ENCODE measurements at places on chromosomes 3 and 15.

GRCh38 chr15:23793191-23793680 lies 106.1 kb upstream of the NDN start:
- DNase-seq, result no peak

DNA sequence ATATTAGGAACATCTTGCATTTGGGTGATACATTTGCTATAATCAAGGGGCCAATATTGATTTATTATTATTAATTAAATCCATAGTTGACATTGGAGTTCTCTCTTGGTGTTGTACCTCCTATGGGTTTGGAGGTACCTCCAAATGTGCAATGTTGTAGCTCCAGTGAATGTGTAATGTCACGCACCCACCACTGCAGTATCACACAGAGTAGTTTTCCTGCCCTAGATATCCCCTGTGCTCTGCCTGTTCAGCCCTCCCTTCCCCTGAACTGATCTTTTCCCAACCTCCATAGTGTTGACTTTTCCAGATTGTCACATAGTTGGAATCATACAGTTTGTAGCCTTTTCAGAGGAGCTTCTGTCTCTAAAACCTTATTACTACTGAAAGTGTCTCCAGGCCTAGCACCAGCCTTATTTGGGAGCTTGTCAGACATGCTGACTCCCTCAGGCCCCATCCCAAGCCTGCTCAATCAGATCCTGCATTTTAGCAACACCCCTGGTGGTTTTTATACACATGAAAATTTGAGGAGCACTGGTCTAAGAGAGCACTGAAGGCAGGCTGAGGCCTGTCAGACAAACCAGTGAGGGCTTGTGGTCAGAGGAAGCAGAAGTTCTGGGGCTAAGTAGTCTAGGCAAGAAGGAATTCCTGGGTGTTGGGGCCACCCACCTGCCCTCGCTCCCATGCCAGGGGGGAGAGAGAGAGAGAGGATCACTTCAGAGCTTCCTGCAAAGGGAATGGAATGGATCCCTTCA lies 73.4 kb downstream of the SLC6A11 start:
- DNase-seq, result no peak

- DNase-seq, result no peak
These were observed 67.2 kb downstream of the SCN5A start for GRCh38 chr3:38582316-38582715.

DNA sequence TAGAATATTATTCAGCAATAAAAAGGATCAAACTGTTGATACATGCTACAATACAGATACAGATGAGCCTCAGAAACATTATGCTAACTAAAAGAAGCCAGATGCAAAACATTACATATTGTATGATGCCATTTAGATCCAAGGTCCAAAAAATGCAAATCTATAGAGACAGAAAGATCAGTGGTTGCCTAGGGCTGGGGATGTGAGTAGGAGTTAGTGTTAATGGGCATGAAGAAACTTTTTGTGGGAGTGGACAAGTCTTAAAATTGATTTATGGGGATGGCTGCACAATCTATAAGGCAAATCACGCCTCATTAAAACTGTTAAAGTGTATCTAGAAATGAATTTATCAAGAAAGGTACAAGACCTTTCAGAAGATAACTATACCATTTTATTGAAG lies 45.0 kb downstream of the EHHADH start:
- DNase-seq, result no peak

GRCh38 chr3:4826237-4827100 lies 152.8 kb upstream of the BHLHE40 start:
- peak; percentile 17 for DNase-seq

DNA sequence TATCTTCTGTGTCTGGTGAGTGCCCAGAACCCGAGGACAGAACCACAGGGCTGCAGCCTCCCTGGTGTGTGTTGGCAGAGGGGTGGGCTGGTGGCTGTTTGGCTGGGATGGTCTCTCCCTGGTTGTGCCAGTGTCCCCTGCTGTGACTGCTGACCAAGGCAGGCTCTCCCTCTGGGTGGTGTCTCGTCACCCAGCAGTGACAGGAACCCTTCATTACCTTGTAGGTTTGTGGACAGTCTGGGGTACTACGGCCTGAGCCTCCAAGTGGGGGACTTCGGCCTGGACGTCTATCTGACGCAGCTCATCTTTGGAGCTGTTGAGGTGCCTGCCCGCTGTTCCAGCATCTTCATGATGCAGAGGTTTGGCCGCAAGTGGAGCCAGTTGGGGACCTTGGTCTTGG lies 6.4 kb upstream of the SLC22A14 start:
- DNase-seq, result no peak

GRCh38 chr3:67044295-67044694 lies 46.2 kb downstream of the KBTBD8 start:
- no peak for DNase-seq

GRCh38 chr3:173007079-173007723 lies 133.8 kb downstream of the SPATA16 start:
- no peak for DNase-seq

DNA sequence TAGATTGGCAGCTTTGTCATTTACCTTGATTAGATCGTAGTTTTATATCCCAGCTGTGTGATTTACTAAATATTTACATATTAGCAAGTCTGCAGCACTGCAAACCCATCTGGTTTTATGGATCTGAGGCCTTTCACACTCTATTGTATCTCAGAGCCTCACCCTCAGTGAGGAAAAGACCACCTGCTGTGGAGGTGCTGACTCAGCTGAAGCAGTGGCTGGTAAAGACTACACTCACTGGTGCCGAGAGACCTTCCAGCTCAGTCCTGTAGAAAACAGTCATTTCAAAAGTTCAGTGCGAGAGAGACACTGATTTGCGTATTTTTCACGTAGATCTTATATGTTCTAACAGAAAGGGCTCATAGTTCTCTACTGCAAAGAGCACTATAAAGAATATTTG lies 307.8 kb upstream of the TPM1 start:
- no peak for DNase-seq

GRCh38 chr3:13019243-13020095 lies 53.8 kb downstream of the IQSEC1 start:
- peak; percentile 70 for DNase-seq

- DNase-seq, result peak; percentile 53
These were observed 13.5 kb downstream of the KBTBD8 start for GRCh38 chr3:67011414-67012131.

DNA sequence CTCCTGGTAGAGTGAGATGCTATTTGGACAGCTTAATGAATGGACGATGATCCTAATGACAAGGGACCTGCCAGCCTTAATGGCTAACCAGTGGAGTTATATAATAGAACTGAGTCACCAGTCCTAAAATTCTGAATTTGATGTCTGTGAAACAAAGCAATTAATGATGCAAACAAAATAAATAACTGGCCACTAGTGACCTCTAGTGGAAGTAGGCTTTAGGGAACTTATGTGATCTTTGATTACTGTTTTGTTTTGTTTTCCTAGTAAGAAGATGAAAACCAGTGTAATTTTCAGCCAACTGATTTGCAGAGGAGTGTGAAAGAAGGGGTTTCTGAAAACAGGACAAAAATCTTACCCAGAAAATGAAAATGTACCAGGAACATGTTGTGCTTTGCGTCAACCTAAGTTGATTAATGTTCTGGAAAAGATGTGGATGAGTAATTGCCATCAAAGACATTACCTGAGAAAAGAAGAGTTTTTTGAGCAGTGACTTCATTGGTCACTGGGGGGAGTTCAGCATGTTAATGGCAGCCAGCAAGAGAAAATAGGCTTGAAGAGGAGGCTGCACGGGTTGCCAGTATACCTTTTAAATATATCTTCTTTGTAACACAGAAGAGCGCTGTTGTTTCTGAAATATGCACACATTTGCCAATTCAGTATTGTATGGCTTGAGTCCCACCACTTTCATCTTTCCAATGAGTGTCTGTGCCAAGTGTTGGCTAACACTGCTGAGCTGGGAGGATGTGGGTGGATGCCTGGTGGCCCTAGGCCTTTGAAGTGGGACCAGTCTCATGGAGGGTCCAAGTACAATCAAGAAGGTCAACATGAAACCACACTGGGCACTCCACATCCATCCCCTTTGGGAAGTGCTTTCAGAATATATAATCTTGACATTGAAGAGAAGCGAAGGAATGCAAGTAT lies 9.3 kb downstream of the VEPH1 start:
- peak; percentile 73 for DNase-seq

DNA sequence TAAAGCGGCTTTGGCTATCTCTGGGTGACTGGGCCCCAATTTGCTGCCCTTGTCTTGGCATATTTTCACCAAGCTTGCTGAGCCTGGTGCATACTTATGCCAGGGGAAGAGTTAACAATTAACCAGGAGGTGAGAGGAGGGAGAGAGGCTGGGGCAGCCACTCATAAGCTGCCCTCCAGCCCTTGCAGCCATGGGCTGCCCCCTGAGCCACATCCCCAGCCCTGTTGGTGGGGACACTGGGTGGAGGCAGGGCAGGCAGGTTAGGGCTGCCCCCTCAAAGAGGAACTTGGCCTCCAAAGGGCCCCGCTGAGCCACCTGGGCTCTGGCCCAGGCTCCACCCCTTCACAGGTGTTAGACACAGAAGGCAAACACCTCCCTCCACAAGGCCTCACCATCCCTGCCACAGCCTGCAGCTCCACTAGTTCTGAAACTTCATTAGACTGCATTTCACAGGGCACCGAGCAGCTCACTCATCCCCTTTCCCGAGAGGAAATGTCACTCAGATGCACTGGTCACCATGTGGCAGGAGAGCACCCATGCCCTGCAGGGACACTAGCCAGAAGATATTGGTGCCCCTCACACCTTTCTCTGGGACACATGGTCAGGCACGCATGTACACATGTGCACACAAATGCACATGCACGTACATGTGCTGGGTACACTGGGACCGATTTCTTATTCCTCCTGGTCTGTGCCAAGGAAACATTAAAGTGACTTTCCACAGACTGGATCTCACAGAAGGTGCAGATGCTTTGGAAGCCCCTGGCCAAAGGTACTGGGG lies 20.2 kb downstream of the AMOTL2 start:
- no peak for DNase-seq

DNA sequence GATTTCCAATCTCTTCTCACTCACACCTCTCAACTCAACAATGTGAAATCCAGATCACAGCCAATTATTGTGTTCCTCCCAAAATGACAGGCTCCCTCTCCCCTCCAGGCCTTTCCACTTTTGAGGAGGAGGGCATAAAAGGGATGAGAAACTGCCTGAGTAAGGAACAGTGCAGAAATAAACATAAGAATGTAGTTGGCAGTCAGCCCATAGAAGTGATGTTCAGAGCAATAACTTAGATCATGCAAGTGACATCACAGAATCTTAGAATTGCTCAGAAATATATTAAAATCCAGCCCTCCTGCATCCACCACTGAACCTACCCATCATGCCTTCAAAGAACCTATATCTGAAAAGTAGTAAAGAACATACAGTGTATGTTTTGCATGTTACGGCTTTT lies 299.4 kb upstream of the GADL1 start:
- no peak for DNase-seq

DNA sequence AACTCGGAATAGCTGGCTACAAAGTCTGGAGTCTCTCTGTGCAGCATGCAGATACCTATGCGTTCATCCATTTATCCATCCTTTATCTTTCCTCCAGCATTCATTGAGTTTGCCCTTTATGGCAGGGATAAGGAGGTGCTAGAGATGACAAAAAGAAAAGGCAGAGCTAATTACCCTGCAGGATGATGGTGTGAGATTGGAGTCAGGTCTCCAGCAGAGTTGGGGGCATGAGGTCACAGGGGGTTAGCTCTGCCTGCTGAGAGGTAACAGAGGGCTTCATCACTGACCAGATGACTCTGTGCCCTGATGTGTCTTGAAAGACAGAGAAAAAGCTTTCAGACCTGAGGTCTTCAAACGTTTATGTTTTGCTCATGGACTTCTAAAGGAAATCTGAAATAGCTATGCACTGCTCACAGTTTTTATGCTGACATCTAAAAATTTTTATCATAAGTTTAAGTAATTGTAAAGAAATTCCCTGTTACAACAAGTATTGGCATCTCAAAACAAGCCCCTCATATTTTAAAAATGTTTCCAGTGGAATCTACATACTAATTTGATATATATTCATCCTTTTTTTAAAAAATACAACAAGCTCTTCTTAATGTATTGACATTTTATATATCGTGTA lies 132.3 kb upstream of the ANKRD28 start:
- no peak for DNase-seq

DNA sequence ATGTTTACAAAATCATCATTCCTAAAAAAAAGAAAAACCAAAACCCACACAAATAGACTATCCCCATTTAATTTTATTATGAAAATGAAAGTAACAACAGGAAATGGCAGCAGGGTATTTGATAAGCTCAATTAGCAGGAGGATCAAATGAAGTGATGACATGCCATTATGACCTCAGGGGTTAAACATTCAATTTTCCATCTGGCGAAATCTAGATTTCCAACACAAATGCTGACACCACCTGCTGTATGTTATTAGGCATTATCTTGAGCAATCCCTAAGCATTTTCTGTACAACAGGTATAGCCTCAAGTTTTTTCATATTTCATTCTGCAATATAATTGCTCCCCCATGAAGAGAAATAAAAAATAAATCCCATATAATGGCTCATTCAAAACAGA lies 57.1 kb downstream of the SHQ1 start:
- no peak for DNase-seq

DNA sequence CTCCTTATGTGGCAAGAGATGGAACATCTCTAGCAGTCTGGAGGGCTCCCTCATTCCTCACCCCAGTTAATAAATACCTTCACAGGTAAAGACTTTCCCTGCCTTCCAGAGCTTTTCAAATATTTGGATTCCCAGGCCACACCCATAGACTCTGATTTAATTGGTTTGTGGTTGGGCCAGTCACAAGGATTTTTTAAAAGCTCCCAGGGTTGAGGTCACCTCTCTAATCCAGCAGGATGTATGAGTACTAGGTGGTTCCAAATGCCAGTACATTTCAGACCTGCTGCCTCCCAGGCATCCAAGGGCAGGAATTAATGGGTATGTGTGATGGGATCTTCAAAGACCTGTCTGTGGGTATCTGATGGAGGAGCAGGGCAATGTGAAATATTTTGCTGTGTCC lies 312.8 kb downstream of the CLSTN2 start:
- no peak for DNase-seq

DNA sequence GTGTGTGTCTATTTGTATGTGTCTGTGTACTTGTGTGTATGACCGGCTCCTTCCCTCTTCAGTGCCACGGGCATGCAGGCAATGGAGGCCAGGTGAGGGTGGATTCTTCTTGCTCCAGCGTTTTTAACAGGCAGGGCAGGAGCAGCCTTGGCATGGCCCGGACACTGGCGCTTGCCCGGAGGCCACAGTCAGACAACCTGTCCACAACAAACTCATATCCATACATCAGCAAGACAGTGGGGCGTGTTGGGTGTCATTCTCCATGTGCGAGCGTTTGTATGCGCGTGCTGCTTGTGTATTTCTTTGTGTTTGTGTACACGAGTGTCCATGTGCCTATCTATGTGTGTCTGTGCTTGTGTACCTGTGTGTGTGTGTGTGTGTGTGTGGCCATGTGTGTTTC lies 29.8 kb downstream of the PTH1R start:
- no peak for DNase-seq

DNA sequence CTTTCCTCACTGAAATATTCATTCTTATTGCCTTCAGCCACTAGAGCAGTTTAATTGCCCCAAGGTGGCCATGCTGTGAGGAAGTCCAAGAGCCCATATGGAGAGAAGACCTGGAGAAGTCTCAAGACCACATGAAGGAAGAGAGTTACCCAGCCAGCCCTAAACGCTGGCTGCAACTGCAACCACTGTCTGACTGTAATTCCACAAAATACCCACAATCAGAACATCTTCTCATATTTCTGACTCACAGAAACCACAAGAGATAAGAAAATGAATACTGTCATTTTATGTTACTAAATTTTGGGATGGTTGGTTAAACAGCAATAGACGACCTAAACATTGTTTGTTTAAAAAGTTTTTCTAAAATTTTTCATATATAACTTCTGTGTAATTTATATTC lies 14.7 kb upstream of the SST start:
- peak; percentile 53 for DNase-seq

GRCh38 chr3:19263606-19264005 lies 115.3 kb downstream of the KCNH8 start:
- no peak for DNase-seq

- DNase-seq, result no peak
These were observed 71.0 kb downstream of the EDEM1 start for GRCh38 chr3:5258526-5258925.
